NCI-H2081 treated with DMSO at 0.1 percent for 48 hours (cell line): ENCODE measurements at places on chromosomes 4 and X.

GRCh38 chr4:159269956-159270355, 167.1 kb downstream of the RAPGEF2 start:
- DNase-seq: no peak

DNA sequence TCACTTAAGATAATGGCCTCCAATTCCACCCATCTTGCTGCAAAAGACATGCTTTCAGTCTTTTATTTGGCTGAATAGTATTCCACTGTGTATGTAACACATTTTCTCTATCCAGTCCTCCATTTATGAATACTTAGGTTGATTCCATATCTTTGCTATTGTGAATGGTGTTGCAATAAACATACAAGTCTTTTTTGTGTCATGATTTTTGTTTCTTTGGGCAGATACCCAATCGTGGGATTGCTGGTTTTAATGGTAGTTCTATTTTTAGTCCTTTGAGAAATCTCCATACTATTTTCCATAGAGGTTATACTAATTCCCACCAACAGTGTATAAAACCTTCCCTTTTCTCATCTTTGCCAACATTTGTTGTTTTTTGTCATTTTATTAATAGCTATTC, 180.9 kb downstream of the SMIM20 start:
- no peak for DNase-seq

- DNase-seq: no peak
Observed at GRCh38 chr4:121801715-121802075, 572 bp downstream of the EXOSC9 start.

GRCh38 chr4:24655326-24655725, 71.0 kb upstream of the DHX15 start:
- DNase-seq: no peak

DNA sequence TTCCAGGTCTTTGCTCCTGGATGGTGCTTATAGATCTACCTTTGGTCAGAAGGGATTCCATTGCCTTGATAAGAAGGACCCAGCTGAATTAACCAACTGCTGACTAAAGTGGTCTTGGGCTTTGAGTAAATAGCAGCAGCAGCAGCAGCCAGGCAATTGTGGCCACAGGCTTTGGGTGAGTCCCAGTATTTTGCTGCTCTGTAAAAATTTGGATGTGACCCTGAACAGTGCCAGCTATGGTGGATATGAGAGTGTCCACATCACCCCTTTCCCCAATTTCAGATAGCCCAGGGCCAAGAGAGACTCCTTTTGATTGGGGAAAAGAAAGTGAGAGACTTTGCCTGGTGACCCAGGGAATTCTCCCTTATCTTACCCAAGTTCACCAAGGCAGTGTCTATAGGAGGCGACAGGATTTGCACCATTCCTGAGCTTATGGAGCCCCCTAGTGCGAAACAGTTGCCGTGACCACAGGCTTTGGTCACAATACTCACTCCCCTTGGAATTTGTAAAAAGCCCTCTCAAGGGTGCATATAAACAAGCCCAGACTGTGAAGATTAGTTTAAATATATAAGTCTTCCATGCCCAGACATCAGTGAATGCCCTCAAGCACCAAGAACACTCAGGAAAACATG, 518.0 kb downstream of the TMA16 start:
- DNase-seq: no peak

DNA sequence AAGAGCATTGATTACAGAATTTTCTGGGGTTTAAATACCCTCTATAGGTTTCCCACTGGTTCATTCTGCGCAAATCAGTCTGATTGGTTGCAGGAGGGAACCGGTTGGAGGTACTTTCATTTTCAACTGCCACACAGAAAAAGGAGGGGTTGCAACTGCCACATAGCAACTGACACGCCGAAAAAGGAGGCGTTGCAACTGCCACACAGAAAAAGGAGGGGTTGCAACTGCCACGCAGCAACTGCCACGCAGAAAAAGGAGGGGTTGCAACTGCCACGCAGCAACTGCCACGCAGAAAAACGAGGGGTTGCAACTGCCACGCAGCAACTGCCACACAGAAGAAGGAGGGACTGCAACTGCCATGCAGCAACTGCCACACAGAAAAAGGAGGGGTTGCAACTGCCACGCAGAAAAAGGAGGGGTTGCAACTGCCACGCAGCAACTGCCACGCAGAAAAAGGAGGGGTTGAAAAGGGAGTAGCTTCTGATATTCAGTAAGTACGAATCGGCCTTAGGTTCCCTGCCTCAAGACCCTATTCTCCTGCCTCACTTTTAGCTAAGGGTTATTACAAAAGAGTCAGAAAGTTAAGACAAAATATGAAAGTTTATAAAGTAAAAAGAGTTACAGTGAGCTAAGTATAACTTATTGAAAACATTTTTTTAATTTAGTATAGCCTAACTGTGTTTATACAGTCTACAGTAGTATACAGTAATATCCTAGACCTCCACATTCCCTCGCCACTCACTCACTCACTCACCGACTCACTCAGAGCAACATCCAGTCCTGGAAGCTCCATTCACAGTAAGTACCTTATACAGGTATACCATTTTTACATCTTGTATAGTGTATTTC, 431.8 kb downstream of the KCTD8 start:
- DNase-seq: peak; percentile 60

- DNase-seq: no peak
Observed at GRCh38 chrX:150198776-150199175, 164.3 kb upstream of the MAMLD1 start.

DNA sequence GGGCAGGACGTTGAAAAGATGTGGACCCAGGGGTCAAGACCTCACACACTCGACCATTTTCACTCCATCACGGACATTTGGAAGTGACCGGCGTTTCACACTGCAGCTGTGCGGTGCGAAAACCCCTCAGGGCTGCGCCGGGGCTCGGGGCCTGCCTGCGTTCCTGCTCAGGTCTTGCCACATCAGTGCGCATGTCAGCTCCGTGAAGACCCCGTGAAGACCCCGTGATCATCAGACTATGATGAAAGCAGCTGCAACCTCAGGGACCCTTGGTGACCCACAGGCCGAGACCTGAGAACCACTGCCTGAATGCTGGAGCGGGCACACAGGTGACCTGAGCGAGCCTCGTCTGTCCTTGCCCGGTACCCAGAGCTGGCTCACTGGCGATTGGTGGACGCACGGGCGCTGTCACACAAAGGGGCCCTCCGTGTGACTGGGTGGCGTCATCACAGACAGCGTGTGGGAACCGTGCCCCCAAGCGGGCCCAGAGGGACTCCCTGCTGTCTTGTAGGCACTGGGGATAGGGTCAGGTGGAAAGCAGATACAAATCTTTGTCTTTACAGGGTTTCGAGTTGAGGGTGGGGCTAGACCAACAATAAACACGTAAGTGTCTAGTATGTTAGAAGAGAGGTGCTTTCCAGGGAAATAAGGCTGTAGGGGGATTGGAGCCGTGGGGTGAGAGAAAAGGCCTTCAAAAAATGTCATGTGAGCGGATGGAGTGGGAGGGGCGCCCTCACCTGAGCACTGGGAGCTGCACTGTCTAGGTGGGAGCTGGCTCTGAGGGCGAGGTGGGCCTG, 12.7 kb downstream of the MSANTD1 start:
- no peak for DNase-seq

GRCh38 chrX:40773809-40774208, 38.5 kb upstream of the MED14 start:
- no peak for DNase-seq

- no peak for DNase-seq
Observed at GRCh38 chrX:40719731-40720130, 15.6 kb downstream of the MED14 start.

DNA sequence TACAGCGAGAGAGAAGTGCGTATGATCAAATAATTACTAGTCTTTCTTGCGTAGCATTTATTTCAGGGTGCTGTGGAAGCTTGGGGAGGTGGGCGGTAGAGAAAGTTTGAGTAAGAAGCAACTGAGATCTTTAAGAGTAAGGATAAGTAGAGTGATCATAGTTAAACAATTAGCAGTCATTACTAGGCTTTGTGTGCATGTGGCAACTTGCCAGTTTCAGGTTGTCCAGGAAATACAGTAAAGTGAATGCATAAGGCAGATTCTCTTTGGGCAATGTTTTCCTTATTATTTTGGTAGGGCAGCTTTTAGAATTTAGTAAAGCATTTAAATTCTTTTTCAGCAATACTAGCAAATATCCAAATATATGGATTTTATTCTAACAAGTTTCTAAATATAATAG, 57.0 kb downstream of the HPGDS start:
- no peak for DNase-seq

DNA sequence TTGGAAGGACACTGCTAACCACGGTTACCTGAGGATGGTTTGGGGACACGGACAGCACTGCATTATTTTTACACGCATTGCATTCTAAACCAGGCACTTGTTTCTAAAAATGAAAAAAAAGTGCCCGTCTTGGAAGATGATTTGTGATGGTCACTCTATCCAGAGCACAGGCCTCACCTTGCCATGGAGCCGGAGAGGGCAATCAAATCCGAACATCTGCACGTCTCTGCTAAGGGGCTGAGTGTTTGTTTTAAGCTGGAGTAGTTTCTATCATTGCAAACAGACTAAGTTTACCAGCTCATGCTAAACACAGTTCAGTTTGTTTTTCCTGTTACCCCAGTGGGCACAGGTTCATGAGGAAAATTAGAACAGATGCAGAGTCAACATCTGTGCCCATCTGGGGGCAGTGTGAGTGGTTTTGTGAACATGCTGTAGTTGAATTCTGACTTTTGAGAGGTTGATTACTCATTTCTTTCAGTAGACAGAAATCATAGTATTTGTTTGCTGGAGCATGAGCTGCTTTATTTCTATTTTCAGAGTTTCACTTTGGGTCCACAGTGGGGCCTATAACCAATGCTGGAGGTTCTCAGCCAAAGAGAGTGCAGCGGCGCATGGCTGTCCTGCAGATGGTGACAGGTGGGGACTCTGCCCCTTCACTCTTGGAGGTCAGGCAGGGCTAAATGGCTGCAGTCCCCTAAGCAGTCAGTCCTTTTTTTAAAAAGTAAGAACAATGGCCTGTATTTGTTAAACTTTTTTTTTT, 65.4 kb upstream of the ENPP6 start:
- DNase-seq: no peak

- DNase-seq: no peak
Observed at GRCh38 chr4:164027805-164028204, 533.3 kb downstream of the TMA16 start.

- DNase-seq: no peak
Observed at GRCh38 chr4:141090473-141090872, 42.8 kb downstream of the RNF150 start.
